ENCODE measurements at places on chromosomes 1 and 21.

DNA sequence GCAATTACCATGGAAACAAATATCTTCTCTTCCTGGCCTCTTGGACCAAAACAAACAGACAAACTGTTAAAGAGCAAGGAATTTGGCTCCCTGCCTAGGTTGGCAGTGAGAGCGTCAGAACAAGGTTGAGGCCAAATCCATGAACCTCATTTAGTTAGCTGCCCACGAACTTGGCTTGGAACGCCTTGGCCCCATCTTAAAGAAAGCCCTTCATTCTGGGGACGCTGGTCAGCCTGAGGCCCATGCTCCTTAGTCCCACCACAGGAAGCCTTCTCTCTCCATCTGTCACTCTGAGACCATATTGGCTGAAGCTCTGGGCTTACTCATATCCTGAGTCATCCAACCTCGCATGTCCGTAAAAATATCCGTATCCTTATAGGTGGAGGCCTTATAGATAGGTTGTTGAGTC is 62.4 kb upstream of the DIRAS3 start:
- DNase-seq: no peak

- DNase-seq: no peak
Measured at GRCh38 chr1:99745684-99746083, 20.8 kb downstream of the FRRS1 start.

- DNase-seq: no peak
Measured at GRCh38 chr1:16248007-16248436, 11.0 kb upstream of the CPLANE2 start.

DNA sequence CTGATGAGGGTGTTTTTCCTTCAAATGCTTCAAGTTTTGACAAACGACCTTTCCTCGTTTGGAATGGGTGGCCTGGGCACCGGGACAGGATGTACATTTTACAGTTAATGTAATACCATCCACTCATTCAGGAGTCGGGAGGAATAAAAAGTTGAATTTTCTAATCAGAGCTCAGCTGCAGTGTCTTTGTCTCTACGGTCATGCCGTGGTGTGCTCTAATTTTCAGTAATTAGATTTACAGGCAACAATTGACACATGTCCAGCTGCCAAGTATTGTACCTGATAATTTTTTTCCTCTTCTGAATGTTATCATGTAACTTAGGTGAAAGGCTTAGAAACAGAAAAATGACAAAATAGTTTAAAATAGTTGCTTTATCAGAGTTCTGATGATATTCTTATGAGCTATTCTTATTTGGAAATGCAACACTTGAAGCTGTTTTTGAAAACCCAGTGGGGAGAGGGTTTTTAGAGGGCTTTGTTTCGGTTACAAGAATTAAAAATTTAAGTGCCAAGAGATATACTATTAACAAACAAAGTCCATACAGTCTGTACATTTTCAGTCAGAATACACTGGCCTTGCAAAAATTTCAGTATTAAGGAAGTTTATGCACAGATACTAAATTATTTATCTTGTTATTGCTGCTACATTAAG is 1.0 kb downstream of the CDKN2C start:
- DNase-seq: no peak

- DNase-seq: no peak
Measured at GRCh38 chr1:192518700-192519099, 56.9 kb upstream of the RGS1 start.

DNA sequence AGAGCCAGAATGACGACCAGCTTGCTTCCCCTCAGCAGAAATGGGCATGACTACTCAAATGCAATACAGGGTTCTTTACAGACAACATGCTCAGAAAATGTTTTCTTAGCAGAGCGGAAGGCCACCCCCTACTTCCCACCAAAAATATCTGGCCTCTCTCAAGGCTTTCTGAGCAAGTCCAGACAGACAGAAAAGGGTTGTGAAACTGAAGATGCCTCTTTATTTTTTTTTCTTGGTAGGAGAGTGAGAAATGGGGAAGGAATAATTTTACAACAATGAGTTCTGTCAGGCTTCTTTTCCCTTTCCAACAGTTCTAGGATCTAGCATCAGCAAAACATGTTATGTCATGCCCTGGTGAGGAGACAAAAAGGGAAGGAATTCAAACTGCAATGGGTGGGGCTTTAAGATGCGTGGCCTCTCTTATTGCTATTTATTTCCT is 172.0 kb upstream of the CAMK1G start:
- no peak for DNase-seq

GRCh38 chr1:213585402-213585801 is 402.4 kb upstream of the PROX1 start:
- DNase-seq: no peak

DNA sequence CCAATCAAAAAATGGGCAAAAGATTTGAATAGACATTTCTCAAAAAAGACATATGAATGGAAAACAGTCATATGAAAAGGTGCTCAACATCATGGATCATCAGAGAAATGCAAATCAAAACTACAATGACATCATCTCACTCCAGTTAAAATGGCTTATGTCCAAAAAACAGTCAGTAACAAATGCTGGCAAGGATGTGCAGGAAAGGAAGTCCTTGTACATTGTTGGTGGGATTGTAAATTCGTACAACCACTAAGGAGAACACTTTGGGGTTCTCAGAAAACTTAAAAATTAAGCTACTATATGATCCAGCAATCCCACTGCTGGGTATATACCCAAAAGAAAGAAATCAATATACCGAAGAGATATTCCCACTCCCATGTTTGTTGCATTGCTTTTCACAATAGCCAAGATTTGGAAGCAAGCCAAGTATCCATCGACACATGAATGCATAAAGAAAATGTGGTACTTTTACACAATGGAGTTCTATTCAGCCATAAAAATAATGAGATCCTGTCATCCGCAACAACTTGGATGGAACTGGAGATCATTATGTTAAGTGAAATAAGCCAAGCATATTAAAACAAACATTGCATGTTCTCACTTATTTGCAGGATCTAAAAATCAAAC is 17.9 kb downstream of the GBP5 start:
- DNase-seq: no peak

DNA sequence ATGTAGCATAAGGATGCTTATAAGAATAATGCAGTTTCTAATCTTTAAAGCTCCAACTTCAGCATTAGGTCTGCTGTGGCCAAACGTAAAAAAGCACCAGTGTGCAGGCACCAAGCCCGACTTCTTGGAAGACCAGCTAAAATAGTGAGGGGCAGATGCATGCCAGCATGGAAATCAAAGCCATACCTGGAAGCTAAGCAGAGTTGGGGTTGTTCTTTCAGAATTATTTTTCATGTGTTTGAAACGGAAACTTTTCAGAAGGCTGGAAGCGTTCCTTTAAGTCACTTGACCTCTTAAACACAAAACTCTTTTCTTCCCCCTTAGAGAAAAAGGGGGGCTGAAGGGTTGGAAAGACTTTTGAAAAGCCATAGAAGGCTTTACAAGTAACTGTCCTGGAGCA is 329.2 kb upstream of the C1orf87 start:
- no peak for DNase-seq

- no peak for DNase-seq
Measured at GRCh38 chr1:192907545-192908243, 98.9 kb downstream of the RGS2 start.

DNA sequence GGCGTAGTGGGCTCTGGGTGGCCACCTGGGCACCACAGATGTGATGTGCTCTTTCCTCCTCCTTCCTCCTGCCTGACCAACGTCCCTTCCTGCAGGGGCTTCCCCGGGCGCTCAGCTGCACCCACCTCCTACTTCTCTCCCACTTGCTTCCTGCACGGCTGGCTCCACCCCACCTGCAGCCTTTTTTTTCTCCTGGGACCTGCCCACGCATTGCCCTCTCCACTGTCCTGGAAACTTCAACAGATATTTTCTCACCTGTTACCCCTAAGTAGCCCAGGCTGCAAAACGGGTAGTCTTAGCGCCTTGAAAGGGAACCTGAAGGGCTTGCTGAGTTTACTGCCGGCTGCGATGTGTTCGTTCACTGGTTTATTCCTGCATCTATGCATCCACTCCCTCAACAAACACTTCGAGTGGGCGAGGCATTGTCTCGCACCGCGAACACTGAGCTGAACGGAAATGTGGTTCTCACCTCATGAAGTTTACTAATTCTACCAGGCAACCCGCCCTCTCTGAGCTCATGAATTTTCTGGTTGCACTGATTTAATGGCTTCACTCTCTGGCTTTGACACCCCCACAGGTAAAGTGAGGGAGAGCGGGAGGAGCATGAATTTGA is 23.6 kb downstream of the ZBTB18 start:
- DNase-seq: no peak

DNA sequence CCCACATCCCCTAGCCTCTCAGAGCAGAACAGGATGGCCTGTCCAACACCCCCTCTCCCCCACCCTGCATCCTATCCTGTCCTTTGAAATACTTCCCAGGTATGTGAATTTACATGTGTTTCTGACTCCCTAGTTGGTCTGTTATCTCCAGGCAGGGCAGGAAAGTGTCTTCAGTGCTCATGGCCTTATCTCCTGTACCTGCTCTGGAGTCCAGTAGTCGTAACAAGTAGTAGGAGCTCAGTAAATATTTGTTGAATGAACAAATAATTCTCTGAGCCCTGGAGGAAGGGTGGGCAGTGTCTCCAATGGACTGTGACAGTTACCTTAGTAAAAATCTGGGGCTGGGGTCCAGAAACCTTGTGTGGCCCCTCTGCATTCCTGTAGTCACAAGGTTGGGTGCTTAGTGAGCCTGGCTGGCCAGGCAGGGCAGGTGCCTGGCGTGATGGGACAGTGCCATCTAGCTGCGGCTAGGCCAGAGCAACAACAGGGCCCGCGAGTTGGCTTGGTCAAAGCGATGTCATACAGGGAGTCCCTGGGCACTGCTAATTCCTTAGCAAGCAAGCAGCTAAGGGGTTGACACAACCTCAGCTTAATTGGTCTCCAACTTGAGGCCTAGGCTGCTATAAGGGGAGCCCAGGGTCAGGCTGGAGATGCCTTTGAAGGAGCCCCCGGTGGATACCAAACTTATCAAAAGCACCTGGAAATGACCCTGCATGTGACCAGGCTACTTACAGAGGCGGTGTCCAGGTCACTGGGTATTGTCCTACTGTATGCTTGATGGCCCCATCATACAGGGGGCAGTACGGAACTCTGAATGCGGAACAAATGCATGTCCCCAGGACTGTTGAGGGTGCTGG is 89.0 kb upstream of the PPM1J start:
- DNase-seq: no peak

All from nucleus accumbens (tissue), 56 donors.